Tibial artery (tissue), 4 donors: ENCODE measurements at places on chromosomes 3 and 15.

- no peaks in the 10 kb centered on the region for H3K36me3 ChIP-seq
- DNase-seq: no peak
- no peaks in the 10 kb centered on the region for H3K4me1 ChIP-seq
- no peak overlapping the region for H3K27ac ChIP-seq
- H3K27me3 ChIP-seq: no peaks in the 10 kb centered on the region
- H3K4me3 ChIP-seq: no peak overlapping the region
Observed at GRCh38 chr3:72196377-72196929, 411.5 kb upstream of the PROK2 start.

GRCh38 chr3:28326458-28326926, 22.0 kb upstream of the ZCWPW2 start:
- H3K27me3 ChIP-seq: no peaks in the 10 kb centered on the region
- peaks cover 21% of the 10 kb centered on the region for H3K36me3 ChIP-seq
- H3K27ac ChIP-seq: no peak overlapping the region
- H3K4me3 ChIP-seq: no peak overlapping the region
- DNase-seq: no peak
- no peaks in the 10 kb centered on the region for H3K4me1 ChIP-seq

- no peak overlapping the region for H3K4me3 ChIP-seq
- H3K36me3 ChIP-seq: no peaks in the 10 kb centered on the region
- no peak overlapping the region for H3K27ac ChIP-seq
- peaks cover 96% of the 10 kb centered on the region for H3K4me1 ChIP-seq
- DNase-seq: no peak
- no peaks in the 10 kb centered on the region for H3K27me3 ChIP-seq
Observed at GRCh38 chr3:136186344-136186743, 9.8 kb downstream of the MSL2 start.

- no peak overlapping the region for H3K27ac ChIP-seq
- no peaks in the 10 kb centered on the region for H3K4me1 ChIP-seq
- no peak for DNase-seq
- no peaks in the 10 kb centered on the region for H3K36me3 ChIP-seq
- H3K27me3 ChIP-seq: peaks cover 5% of the 10 kb centered on the region
Observed at GRCh38 chr15:28979208-28979841, 93.6 kb downstream of the APBA2 start.

GRCh38 chr3:49906073-49906743, 2.5 kb upstream of the MST1R start:
- H3K4me1 ChIP-seq: peaks cover 9% of the 10 kb centered on the region
- peak overlapping the region; percentile 54 for H3K27ac ChIP-seq
- H3K27me3 ChIP-seq: no peaks in the 10 kb centered on the region
- DNase-seq: no peak
- H3K4me3 ChIP-seq: peak overlapping the region; percentile 26

- H3K36me3 ChIP-seq: no peaks in the 10 kb centered on the region
- DNase-seq: no peak
- H3K4me1 ChIP-seq: no peaks in the 10 kb centered on the region
- no peaks in the 10 kb centered on the region for H3K27me3 ChIP-seq
Observed at GRCh38 chr15:87556886-87557285, 699.7 kb downstream of the NTRK3 start.

GRCh38 chr15:69972436-69972835, 125.3 kb downstream of the TLE3 start:
- H3K27me3 ChIP-seq: no peaks in the 10 kb centered on the region
- H3K4me3 ChIP-seq: no peak overlapping the region
- DNase-seq: no peak

DNA sequence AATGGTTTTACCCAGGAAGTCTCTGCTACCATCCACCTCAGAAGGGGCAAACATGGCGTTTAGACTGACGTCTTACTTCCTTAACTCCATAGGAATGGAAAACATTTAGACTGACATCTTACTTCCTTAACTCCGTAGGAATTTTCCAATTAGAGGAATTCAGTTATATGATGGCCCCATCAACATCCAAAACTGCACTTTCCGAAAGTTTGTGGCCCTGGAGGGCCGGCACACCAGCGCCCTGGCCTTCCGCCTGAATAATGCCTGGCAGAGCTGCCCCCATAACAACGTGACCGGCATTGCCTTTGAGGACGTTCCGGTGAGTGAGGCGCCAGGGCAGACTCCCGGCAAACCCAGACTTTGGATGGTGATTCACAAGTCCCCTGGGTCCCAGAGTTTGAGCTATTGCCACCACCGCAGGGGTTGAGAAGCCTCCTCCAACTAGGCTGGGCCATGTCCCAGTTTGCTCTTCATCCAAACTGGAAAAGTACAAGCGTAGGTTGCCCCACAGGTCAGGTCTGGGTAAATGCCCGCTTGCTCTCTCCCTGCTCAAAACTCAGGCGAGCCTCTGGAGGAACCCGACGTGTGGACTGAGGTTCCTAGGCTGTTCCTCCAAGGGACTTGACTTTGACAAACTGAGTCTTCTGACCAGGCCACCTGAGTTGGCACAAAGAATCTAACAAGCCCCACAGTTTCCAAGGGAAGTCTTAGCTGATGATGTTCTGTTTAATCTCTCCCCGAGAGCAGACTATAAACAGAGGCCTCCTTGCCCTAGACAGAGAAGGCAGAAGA, 57.7 kb downstream of the MESD start:
- H3K27ac ChIP-seq: peak overlapping the region; percentile 23
- H3K4me3 ChIP-seq: no peak overlapping the region
- DNase-seq: peak; percentile 89
- no peaks in the 10 kb centered on the region for H3K4me1 ChIP-seq
- H3K36me3 ChIP-seq: no peaks in the 10 kb centered on the region

DNA sequence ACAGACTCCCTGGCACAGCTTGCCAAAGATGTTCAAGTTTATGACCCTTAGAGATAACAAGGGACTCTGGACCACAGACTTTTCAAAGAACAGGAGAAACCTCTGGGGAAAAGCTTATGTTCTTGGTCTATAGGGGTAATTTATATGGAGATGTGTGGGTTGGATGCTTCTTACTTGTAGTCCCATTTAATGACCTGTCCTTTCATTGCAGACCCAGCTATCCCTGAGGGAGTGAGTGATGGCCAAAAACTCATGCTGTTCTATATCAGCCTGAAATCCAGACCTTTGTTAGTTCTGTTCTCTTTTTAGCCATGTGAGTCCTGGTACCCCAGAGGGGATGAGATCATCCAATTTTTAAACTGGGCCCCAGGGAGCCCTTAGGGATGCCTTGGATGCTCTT, 43.7 kb upstream of the MRPL3 start:
- no peak overlapping the region for H3K27ac ChIP-seq
- H3K4me1 ChIP-seq: no peaks in the 10 kb centered on the region
- DNase-seq: no peak
- H3K4me3 ChIP-seq: no peak overlapping the region

GRCh38 chr3:185313693-185314246, 49.2 kb upstream of the MAP3K13 start:
- H3K4me3 ChIP-seq: no peak overlapping the region
- DNase-seq: no peak
- no peaks in the 10 kb centered on the region for H3K27me3 ChIP-seq
- no peak overlapping the region for H3K27ac ChIP-seq
- H3K36me3 ChIP-seq: peaks cover 6% of the 10 kb centered on the region

- H3K4me3 ChIP-seq: no peak overlapping the region
- DNase-seq: no peak
- H3K4me1 ChIP-seq: peaks cover 6% of the 10 kb centered on the region
- H3K27me3 ChIP-seq: no peaks in the 10 kb centered on the region
Observed at GRCh38 chr3:31373681-31374080, 159.0 kb upstream of the STT3B start.

DNA sequence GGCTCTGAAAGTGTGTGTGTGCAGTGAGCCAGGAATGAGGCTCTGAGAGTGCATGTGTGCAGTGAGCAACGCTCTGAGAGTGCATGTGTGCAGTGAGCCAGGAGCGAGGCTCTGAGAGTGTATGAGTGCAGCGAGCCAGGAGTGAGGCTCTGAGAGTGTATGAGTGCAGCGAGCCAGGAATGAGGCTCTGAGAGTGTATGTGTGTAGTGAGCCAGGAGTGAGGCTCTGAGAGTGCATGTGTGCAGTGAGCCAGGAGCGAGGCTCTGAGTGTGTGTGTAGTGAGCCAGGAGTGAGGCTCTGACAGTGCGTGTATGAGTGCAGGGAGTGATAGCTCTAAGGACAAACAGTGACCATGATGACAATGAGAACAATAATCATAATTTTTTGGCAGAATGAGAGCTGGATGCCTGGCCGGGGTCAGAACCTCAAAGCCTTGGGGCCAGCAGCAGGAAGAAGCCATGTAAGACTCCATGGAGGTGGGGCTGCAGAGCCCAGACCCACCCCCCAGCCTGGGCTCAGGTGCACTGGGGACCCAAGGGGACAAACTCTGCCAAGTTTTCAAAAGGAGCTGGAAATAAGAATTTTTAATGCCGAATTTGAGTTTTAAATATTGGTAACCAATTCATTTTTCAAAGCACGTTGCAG, 85.7 kb upstream of the PRR20G start:
- H3K4me1 ChIP-seq: no peaks in the 10 kb centered on the region
- H3K27ac ChIP-seq: no peak overlapping the region
- peaks cover 40% of the 10 kb centered on the region for H3K27me3 ChIP-seq

- no peaks in the 10 kb centered on the region for H3K27me3 ChIP-seq
- no peak overlapping the region for H3K4me3 ChIP-seq
- no peaks in the 10 kb centered on the region for H3K36me3 ChIP-seq
- H3K27ac ChIP-seq: peak overlapping the region; percentile 32
- no peak for DNase-seq
Observed at GRCh38 chr3:113166357-113166718, 45.0 kb upstream of the BOC start.

GRCh38 chr3:27914199-27914598, 192.1 kb upstream of the EOMES start:
- H3K4me1 ChIP-seq: no peaks in the 10 kb centered on the region
- H3K4me3 ChIP-seq: no peak overlapping the region
- no peaks in the 10 kb centered on the region for H3K36me3 ChIP-seq
- H3K27me3 ChIP-seq: no peaks in the 10 kb centered on the region

- H3K4me1 ChIP-seq: no peaks in the 10 kb centered on the region
- no peaks in the 10 kb centered on the region for H3K36me3 ChIP-seq
- no peak overlapping the region for H3K27ac ChIP-seq
- no peak overlapping the region for H3K4me3 ChIP-seq
- DNase-seq: no peak
Observed at GRCh38 chr3:9168241-9168741, 81.2 kb downstream of the SRGAP3 start.

DNA sequence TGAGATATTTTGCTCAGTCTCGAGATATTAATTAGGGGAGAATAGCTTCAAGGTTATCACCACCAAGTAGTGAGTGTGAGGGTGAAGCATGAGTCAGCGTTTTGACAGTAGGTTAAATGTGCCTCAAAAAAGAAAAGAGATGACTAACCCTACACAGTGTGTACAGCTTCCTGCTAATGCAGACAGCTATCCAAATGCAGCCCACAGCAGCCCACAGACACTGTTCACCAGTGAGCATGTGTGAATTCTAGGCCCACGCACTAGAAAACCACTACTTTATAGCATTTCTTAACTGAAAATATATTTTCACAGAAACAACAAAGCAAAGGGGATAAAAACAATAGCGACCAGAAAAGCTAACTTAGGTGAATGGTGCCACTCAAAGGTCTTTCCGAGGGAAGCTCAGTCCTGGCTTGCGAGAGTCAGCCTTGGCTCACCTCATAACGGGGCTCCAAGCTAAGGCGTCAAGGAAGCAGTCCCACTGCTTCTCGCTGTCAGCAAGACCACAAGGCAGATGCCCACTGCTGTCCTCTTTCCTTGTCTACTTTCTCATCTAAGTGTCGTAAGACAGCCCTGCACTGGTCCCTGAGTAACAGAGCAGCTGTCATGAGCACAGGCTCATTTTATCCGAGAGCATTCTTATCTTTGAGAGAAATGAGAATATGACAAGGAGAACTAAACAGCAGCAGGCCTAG, 47.6 kb downstream of the TXNRD3 start:
- H3K27ac ChIP-seq: no peak overlapping the region
- no peak overlapping the region for H3K4me3 ChIP-seq
- DNase-seq: no peak
- H3K4me1 ChIP-seq: no peaks in the 10 kb centered on the region
- peaks cover 91% of the 10 kb centered on the region for H3K36me3 ChIP-seq

DNA sequence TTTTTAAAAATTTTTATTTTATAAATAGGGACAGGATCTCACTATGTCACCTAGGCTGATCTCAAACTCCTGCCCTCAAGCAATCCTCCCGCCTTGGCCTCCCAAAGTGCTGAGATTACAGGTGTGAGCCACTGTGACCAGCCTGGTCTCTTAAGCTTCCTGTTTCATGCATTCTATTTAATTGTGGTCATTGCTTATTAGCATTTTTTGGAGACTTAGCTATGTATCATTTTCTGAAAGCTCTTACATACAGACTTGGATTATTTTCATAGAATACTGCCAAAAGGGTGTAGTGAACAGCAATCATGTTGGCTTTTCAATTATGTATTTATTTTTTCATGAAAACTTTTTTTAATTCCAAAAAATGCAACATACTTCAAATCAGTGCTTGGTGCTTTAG, 51.5 kb upstream of the DCUN1D1 start:
- DNase-seq: no peak
- H3K4me1 ChIP-seq: no peaks in the 10 kb centered on the region
- H3K4me3 ChIP-seq: no peak overlapping the region
- no peak overlapping the region for H3K27ac ChIP-seq

DNA sequence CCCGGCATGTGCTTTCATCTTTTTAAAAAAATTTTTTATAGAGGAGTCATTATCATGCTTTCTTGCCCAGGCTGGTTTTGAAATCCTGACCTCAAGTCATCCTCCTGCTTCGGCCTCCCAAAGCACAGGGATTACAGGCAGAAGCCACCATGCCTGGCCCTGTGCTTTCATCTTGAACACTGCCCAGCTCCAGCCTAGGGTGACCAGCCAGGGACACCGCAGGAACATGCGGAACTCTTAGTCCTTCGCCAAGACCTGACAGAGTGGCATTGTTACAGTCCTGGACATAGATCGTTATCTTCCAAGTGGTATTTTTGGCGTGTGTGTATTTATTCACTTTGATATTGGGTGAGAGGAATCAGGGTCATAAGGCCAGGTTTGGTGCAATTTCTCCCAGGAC, 7.9 kb upstream of the FURIN start:
- DNase-seq: no peak
- H3K27me3 ChIP-seq: no peaks in the 10 kb centered on the region
- no peak overlapping the region for H3K27ac ChIP-seq
- H3K4me3 ChIP-seq: no peak overlapping the region
- H3K36me3 ChIP-seq: no peaks in the 10 kb centered on the region

- DNase-seq: no peak
- no peaks in the 10 kb centered on the region for H3K4me1 ChIP-seq
- H3K27me3 ChIP-seq: no peaks in the 10 kb centered on the region
- H3K36me3 ChIP-seq: no peaks in the 10 kb centered on the region
- H3K27ac ChIP-seq: no peak overlapping the region
Observed at GRCh38 chr3:51759203-51759602, 19.8 kb downstream of the IQCF6 start.

- no peaks in the 10 kb centered on the region for H3K27me3 ChIP-seq
- no peak overlapping the region for H3K27ac ChIP-seq
- H3K4me3 ChIP-seq: no peak overlapping the region
- H3K36me3 ChIP-seq: no peaks in the 10 kb centered on the region
Observed at GRCh38 chr3:76039431-76039830, 254.1 kb upstream of the ZNF717 start.

- no peak overlapping the region for H3K4me3 ChIP-seq
- no peaks in the 10 kb centered on the region for H3K36me3 ChIP-seq
- H3K4me1 ChIP-seq: peaks cover 97% of the 10 kb centered on the region
- DNase-seq: no peak
- H3K27ac ChIP-seq: peak overlapping the region; percentile 48
- no peaks in the 10 kb centered on the region for H3K27me3 ChIP-seq
Observed at GRCh38 chr3:12962292-12962691, 110.9 kb downstream of the IQSEC1 start.

- H3K27ac ChIP-seq: no peak overlapping the region
- no peaks in the 10 kb centered on the region for H3K36me3 ChIP-seq
- no peak for DNase-seq
- H3K27me3 ChIP-seq: no peaks in the 10 kb centered on the region
Observed at GRCh38 chr3:68860916-68861315, 71.4 kb downstream of the TAFA4 start.

GRCh38 chr3:177251755-177252154, 54.5 kb upstream of the TBL1XR1 start:
- no peak overlapping the region for H3K27ac ChIP-seq
- H3K27me3 ChIP-seq: no peaks in the 10 kb centered on the region
- no peaks in the 10 kb centered on the region for H3K4me1 ChIP-seq
- H3K36me3 ChIP-seq: no peaks in the 10 kb centered on the region
